ENCODE measurements at places on chromosomes 6 and 20.

- DNase-seq, result no peak
These were observed 72.3 kb downstream of the VEGFA start for GRCh38 chr6:43842231-43842794.

- DNase-seq, result no peak
These were observed 876.1 kb upstream of the ADGRB3 start for GRCh38 chr6:67759001-67759400.

DNA sequence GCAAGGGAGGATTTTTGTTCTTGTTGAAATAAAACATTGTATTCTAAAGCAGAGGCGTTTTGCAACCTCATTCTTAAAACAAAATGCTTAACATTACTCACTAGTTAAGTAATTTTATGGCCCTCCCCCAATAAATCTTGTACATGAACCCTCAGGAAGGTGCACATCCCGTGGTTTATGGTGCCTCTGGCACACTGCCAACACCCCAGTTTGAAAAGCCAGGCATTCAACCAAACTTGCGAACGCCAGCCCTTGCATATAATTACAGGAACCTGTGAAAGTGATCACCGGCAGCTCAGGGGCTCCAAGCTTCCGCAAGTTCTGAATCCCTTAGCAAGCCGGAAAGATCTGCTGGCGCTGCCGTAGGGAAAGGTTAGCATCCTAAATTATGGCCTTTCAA, 1109.0 kb upstream of the FLRT3 start:
- DNase-seq, result no peak

DNA sequence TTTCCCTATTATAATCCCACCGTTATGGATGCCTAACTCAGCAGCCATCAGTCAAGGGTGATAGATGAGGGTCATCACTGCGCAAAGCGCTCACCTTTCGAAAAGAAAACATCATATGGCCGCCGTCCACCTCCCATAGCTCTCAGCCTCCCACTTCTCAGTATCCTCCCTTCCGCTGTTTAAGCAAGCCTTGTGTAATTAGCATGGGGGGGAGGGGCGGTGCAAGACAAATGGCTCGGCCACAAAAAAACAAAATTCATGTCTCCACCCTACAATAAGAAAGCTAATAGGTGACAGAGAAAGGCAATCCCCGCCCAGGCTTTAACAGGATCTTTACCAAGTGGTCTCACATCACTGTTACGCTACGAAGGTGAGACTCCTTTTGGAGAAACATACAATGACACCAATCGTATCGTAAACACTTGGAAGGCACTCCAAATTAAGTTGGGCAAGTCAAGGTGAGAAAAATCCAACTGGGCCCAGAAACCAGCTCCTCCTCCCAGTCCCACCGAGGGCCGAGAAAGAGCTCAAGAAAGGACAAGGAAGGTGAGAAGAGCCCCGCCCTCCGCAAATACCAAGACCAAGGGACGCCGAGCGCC, 645 bp downstream of the DDX39B start:
- no peak for DNase-seq

DNA sequence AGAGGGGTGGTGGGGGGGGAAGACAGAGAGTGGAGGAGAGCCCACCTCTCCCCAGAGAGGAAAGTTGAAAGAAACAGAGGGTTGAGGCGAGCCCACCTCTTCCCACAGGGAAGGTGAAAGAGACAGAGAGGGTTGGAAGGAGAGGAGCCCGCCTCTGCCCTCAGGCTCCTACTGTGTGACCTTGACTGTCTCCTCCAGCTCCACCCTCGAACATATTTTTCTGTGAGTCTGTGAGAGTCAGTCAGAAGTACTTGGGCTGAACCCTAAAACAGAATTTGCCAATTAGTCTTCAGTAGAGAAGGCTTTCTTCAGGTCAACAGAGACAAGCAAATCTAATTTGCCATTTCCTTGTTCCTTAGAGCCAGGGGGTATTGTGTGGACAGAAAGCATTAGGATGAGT, 153.7 kb upstream of the SNX9 start:
- DNase-seq, result no peak

DNA sequence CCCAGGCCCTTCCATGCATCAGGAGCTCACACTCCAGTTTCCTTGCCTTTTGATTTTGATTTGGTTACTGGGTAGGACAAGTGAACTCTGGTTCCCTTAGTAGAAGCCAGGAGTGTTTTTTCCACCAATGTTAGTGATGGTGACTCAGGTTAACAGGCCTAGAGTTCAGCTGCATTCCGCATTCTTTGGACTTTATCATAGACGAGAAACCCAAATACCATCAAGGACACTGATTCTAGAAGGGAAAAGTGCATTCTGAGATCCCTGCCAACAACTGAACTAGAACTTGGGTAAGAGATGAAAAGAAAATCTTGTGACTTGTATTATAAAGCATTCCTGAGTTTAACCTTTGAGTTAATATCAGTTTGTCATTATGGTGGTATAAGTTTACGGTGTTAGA, 8.9 kb downstream of the GSS start:
- no peak for DNase-seq

DNA sequence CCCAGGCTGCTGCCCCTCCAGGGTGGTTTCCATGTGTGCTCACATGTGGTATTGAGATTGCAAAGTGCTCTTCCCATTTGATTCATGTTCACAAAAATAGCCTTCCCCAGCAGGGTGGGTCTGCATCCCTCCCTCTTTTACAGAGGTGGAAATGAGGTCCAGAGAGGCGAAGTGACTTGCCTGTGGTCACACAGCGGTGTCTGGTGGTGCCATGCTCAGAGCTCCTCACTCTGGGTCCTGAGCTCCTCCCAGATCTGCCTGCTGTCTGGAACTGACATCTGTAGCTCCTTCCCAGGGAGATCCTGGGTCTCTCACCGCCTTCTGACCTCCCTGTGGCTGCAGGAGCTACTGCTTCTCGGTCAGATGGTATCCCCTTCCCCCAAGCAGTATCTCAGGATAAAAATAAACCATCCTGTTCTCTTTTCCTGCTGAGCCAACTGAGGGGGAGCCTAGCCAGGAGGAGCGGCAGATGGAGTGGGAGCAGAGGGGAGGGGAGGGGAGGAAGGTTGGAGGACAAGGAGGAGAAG, 11.9 kb downstream of the CD40 start:
- no peak for DNase-seq

GRCh38 chr20:61331543-61331942, 79.5 kb downstream of the CDH4 start:
- DNase-seq, result no peak

DNA sequence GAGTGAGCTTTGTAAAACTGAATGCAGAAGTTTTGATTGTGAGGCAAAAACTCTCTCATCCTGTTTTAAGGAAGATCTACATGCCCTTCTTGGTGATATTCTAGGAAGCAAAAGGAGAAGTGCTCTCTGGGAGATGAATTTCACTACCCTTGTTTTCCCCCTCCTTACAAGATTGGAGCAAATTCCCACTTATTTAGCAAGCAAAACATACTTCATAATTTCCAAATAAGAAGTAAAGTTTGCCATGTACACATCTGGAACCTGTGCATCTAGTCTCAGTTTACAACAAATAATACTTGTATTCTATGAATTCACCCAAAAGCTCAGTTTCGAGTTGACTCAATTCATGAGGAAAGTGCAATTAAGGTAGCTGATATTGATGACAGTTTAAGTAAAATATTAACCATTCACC, 27.6 kb upstream of the IFNGR1 start:
- no peak for DNase-seq

GRCh38 chr6:85412911-85413430, 36.9 kb upstream of the NT5E start:
- no peak for DNase-seq

DNA sequence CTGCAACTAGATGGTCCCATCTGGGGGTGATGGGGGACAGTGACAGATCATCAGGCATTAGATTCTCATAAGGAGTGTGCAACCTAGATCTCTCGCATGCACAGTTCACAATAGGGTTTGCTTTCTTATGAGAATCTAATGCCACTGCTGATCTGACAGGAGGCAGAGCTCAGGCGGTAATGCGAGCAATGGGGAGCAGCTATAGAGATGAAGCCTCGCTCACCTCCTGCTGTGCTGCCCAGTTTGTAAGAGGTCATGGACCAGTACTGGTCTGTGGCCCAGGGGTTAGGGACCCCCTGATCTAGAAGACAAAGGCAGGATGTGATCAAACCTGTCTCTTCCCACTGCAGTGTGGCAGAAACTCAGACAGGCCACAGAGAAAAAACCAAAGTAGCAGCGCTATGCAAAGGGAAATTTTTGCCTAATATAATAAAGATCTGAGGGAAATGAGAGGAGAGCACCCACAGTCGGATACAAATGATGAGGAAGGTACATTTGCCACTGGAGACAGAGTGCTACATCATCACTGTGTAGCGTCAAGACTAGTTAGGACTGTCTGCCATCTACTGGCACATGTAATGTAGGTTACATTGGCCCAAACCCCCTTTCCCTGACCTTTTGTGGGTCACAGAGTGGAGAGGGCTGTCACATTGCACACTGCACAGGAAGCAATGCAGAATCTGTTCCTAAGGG, 4.1 kb upstream of the LY86 start:
- no peak for DNase-seq

DNA sequence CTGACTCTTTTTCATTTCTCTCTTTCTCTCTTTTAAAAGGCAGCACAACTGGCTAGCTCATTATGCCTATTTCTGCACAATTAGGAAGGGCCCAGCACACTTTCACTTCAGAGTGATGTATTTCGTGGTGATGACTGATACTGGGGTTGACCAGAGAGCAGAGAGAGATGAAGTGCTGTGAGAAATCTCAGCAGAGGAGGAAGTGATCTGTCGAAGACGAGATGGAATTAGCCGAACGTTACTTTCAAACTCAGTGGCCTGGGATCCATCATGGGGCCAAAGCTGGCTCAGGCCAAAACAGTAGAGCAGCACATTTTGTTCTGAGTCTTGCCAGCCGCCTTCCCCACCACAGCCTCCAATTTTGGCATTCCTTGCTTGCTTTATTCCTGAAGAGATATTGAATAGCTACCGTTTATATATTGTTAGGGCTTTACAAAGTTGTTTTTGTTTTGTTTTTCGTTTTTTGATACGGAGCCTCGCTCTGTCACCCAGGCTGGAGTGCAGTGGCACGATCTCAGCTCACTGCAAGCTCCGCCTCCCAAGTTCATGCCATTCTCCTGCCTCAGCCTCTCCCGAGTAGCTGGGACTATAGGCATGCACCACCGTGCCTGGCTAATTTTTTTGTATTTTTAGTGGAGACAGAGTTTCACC, 213.2 kb upstream of the ECI2 start:
- DNase-seq, result no peak

GRCh38 chr6:37866590-37867507, 47.3 kb downstream of the ZFAND3 start:
- no peak for DNase-seq

GRCh38 chr20:25083773-25084625, 2.1 kb upstream of the VSX1 start:
- DNase-seq, result no peak

- DNase-seq, result no peak
These were observed 43.4 kb upstream of the CDYL start for GRCh38 chr6:4732691-4733315.

GRCh38 chr6:36679043-36679833, 724 bp downstream of the CDKN1A start:
- DNase-seq, result no peak

- DNase-seq, result no peak
These were observed 9.5 kb upstream of the UQCC2 start for GRCh38 chr6:33720998-33721397.

- no peak for DNase-seq
These were observed 41.6 kb upstream of the MRPS10 start for GRCh38 chr6:42259286-42259685.

DNA sequence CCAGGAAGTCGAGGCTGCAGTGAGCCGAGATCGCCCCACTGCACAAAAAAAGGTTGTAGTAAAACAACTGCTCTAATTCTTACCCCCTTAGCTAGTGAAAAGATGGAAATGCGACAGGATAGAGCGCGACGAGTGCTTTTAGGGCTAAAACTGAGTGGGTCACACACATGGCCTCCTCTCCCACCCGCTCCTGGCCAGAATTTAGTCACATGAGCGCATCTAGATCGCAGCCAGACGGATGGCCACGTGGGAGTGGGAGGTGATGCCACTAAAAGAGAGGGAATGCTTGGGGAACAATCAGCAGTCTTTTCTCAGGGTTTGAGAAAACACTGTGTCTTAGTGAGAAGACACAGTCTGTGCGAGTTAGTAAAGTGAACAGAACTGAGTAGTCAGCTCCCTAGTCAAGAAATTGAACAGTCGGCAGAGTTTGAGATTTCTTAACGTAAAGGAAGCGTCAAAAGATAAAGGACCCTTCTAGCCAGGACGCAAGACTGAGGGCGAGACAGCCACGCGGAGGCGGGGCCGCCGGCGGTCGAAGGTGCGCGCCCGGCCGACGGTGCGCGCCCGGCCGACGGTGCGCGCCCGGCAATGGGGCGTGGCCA, 664 bp upstream of the ACTR5 start:
- no peak for DNase-seq

GRCh38 chr6:41697861-41698781, 37.3 kb downstream of the TFEB start:
- DNase-seq, result no peak

GRCh38 chr6:49923826-49924225, 40.1 kb downstream of the DEFB114 start:
- no peak for DNase-seq

GRCh38 chr6:30071081-30071818, 4.3 kb downstream of the PPP1R11 start:
- no peak for DNase-seq

DNA sequence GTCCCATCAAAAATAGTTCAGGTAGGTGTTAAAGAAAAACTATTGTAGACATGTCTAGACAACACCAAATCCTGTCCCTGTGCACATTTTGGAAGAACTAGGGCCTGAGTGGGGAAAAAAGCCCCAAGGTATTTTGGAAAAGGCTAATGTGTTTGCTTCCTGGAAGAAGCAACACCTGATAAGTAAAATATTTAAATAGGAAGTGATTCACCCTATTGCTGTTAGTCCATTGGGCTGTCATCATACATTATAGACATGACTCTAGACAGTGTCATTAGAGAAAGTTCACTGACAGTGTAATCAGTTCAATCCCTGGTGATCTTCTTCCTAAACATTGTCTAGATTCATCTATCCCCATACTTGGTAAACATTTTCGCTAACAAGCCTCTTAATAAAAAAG, 465.3 kb downstream of the CBLN4 start:
- no peak for DNase-seq

GRCh38 chr6:99066044-99066443, 118.3 kb upstream of the FBXL4 start:
- no peak for DNase-seq

DNA sequence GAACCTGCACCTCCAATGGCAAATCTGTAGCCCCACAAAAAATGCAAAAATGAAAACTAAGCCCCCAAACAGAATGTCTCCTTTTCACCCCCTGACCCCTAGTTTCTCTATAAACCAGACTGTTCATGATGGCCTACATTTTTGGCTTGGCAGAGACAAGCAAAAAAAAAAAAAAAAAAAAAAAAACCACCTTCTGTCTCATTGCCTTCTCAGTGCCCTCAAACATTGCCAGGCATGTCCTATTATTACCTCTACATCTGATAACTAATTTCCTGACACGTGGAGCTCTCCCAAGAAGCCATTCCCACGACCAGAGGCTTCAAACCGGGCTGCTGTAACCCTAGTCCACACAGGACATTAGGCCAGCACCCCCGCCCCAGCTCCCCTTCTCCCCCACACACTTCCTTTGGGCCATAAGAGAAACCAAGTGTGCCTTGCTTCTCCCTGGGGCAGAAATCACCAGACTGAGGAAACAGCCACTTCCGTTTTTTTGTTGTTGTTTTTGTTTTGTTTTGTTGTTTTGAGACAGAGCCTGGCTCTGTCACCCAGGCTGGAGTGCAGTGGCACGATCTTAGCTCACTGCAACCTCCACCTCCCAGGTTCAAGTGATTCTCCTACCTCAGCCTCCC, 65.4 kb downstream of the GPR6 start:
- no peak for DNase-seq

- DNase-seq, result no peak
These were observed 42.7 kb downstream of the CD2AP start for GRCh38 chr6:47520282-47520681.

- no peak for DNase-seq
These were observed 319.7 kb downstream of the EPM2A start for GRCh38 chr6:145415616-145416015.

Measured in hypothalamus (tissue), 51 donors.